ENCODE measurements at places on chromosomes 5 and 9.

- no peak for ATAC-seq
These were observed 11.9 kb upstream of the C1QTNF2 start for GRCh38 chr5:160382346-160382745.

DNA sequence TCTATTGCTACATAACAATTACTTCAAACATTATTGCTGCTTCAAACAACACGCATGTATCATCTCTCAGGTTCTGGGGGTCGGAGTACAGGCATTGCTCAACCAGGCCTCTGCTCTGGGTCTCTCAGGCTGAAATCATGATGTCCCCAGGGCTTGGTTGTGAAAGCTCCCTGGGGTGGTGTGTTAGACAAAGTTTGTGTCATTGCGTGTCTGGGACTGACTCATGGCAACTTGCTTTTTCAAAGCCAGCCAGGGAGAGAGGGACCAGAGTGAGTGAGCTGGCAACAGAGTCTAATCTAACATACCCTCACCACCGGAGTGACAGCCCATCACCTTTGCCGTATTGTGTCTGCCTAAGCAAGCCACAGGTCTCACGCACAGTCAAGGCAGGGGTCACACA is 259.2 kb upstream of the NFIL3 start:
- no peak for ATAC-seq

GRCh38 chr5:67346611-67347010 is 150.0 kb upstream of the CD180 start:
- no peak for ATAC-seq

DNA sequence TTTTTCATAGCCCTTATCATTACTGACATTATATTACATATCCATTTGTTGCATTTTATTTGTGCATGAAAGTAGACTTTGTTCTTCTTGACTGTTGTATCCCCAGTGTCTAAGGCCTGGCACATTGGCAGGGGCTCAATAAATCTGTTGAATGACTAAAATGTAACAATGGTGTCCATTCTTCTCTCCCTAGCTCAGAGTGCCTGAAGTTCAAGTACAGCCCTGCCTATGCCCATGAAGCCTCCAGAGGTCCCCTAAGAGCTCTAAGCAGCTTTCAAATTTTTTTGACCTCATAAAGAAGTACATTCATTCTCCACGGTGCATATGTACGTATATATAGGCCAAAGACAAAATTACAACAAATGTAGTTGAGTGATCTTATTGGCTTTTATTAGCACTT is 4.2 kb upstream of the BSPRY start:
- no peak for ATAC-seq
